Gastroesophageal sphincter (tissue), 4 donors: ENCODE measurements at places on chromosomes 16 and 17. TPM values are rescaled to one million over a fixed set of nuclear protein-coding genes. Genes with fewer than 3 reads are reported as not detected.

- ATAC-seq = no peak
Measured at GRCh38 chr16:14202697-14203096, 131.6 kb downstream of the MRTFB start.

DNA sequence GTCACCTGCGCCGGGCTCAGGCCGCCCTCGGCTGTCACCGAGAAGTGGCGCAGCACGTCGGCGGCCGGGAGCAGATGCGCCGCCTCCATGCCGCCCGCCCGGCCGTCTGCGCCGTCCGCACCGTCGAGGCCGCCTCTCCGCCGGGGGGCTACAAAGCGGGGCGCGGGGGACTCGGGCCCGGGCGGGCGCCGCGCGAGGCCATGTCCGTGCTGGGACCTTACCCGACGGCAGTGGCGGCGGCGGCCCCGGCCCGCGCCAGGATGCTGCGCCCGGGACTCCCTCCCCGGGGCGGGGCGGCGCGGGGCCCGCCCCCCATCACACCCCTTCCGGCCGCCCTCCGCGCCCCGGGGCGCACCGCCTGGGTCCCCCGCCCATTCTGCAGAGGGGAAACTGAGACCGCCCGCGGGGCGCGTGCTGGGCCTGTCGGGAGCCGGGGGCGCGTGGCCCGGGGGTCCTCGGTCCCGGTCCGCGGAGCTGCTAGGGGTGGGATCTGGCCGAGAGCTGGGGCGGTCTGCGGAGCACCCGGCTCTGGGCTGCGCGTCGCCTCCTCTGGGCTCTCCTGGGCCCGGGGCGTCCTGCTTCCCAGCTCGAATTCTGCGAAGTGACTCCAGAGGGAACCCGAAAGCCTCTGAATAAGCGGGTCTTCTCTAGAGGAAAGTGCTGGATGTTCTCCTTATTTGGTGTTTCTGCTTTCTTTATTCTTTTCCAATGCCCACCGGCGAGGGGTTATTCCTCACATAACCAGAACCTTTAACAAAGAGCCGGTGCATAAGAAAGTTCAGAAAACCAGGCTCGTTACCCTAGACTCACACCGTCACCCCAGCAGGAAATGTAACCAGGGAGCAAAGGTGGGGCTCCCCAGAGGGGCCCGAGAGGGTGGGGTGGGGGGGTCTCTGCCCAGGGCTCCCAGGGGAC lies at the start of gene ATP2A3:
TSS of gene ATP2A3 (minus strand) at position 235 of the 915 bp plus-strand sequence. CDS start at position 89, 146 bp downstream.
- peak; percentile 40 for ATAC-seq

- no peak for ATAC-seq
Measured at GRCh38 chr17:45852535-45853297, 8.0 kb downstream of the SPPL2C start.

Gene KCNJ12
- 2.0 TPM for total RNA-seq

Gene MMP25
- not detected for total RNA-seq

Gene CES3
- 0.13 TPM for total RNA-seq
